Hypothalamus (tissue), 51 donors: ENCODE measurements at places on chromosomes 13 and 19.
A peak's percentile ranks its signal among the peaks of the same experiment; 100 is the strongest.

DNA sequence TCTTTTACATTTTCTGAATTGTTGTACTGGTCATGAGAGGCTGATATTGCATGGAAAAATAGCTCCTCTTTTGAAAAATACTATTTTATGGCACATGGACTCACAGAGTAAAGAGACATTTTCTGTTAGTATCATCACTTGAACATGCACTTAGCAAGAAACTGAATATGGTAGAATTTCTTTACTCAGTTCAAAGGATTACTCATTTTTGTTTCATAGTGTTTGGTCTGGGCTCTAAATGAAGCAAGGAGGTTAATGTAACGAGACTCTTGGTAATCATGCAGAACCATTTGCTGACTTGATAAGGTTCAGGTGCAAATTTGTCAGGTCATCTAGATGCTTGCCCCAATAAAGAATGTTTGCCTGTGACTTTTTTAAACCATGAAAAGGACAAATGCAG is 63.2 kb downstream of the GPC6 start:
- DNase-seq: no peak

DNA sequence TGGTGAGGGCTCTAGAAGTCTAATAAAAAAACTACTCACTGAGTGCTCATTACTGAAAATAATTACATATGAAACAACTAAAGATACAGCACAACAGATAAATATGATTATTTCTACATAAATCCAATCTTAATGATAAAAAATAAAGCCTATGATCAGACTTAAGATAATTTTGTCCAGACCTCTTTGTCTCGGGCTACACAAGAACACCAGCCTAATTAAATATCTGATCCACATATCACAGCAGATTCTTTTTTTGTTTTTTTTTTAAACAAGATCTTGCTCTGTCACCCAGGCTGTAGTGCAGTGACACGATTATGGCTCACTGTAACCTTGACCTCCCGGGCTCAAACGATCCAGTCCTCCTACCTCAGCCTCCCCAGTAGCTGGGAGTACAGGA is 30.3 kb upstream of the SMAD9 start:
- DNase-seq: no peak

DNA sequence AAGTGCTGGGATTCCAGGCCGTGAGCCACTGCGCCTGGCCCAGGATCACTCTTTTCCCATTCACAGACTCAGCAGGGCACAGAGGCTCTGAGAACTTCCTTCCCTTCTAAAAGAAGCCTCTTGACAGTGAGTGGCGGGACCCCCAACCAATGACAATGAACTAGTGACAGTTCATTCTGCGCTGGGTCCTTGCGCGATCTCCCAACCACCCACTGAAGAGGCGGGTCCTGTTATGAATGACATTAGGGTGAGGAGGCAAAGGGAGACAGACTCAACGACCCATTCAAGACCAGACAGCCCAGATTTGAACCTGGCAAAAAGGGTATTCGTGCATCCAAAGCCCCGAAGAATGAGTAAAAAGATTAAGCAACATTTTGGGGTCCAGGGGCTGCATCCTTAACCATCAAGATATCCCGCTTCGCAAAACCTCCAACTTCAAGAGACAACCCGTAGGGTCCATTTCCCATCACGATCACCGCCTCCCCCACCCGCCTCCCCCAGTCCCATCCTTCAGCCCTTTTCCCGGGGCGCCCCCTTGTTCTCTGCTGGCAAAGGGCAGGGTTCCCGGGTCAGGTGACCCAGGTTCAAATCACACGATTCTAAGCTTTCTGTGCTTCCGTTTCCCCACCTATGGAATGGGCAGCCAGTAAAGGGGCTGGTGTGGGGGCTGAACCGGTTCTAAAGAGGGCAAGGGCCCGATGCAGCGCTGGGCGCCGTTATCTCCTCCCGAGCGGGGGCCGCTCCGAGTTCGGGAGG is 719 bp downstream of the SUGP2 start:
- peak; percentile 77 for DNase-seq

- DNase-seq: no peak
Measured at GRCh38 chr19:18526316-18526715, 4.4 kb upstream of the ELL start.

DNA sequence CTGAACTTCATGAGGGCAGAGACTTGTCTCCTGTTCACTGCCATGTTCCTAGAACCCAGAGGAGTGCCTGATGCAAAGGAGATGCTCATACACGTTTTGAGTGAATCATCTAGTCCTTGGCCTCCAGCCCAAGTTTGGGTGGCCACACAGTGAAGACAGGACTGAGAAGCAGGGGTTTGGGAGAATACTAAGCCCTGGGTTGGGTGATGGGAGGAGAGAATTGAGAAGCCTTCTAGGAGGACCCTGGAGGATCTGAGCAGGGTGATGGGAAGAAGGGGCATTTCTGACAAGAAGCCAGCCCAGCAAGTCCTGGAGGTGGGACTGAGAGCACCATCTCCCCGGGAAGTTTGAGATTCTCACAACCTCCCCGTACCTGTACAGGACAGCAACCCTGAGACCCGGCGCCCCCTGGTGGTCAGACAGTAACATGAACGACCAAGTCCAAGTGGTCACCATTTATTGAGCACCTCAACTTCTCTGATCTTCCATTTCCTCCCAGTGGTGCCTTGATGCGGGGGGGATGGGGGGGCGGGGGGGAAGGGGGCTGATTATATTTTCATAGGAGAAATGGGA is 11.0 kb downstream of the CTU1 start:
- peak; percentile 10 for DNase-seq

DNA sequence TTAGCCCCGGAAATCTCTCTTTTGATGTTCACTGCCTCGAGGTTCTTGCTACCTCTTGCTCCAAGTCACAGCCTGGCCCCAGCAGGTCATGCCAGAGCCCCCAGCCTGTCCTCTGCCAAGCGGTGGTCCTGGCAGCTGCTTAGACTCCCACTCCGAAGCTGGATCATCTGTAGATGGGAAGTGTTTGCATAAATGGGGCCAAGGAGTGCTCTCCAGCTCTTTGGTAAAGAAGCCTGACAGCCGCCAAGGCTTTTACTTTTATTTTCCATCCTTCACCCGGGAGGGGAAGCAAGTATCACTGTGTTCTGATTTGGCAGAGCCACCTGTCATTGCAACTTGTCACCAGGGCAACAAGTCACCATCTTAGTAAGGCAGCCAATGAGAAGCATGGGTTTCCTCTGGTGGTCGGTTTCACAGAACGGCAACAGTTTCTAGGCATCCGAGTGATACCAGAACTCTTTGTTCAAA is 10.6 kb upstream of the RETN start:
- no peak for DNase-seq

GRCh38 chr13:111216166-111216960 is 101.3 kb downstream of the ARHGEF7 start:
- DNase-seq: no peak

DNA sequence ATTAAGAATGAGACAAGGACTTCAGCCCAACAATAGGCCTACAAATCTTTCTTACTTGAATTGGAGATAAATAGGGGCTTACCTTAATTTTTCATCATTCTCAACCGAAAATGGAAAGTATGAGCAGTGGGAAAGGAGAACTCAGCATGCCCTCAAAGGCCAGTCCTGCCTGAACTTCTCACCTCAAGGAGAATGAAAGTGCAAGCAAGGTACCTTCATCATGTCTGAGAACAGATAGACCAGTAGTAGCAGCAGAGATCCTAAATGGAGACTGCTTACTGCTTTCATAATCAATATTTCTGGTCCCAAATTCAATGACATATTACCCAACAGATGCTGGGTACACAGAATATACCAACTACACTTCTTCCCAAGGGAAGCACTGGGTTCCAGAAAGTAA is 194.0 kb upstream of the SLITRK1 start:
- DNase-seq: no peak

GRCh38 chr13:26236296-26236695 is 14.2 kb upstream of the RNF6 start:
- no peak for DNase-seq

DNA sequence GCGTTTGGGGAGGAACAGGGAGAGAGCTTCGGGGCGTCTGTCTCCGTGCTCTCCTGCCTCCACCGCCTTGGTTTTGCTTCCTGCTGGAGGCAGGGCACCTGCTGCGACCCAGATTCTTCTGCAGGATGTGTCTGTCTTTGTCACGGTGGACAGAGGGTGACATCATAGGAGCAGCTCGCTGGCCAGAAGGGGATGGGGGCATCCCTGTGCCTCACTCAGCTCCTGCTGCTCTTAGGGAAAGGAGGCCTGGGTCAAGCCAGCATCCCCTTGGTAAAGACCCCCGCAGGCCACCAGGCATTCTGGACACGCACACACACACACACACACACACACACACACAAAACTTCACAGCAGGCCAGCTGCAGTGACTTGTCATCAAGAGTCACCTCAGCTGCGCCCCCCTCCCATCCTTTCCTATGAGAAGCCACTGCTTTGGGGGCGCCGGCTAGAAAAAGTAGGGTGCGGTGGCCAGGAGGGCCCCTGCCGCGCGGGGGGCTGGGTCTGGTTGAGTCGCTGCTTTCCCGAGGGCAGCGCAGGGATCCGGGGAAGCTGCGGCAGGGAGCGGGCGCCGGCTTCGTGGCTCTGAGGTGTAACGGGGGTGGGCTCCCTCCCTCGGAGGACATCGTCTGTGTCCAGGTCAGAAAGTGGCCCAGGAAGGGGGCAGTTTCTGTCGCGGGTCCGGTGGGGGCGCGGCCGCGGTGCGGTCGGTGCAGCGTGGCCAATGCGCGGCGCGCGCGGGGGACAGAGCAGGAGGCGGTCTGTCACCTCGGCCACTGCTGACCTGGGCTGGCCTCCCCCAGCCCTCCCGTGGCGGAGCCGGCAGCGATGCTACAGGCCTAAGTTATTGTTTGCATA is 15.8 kb upstream of the NPAS1 start:
- no peak for DNase-seq

DNA sequence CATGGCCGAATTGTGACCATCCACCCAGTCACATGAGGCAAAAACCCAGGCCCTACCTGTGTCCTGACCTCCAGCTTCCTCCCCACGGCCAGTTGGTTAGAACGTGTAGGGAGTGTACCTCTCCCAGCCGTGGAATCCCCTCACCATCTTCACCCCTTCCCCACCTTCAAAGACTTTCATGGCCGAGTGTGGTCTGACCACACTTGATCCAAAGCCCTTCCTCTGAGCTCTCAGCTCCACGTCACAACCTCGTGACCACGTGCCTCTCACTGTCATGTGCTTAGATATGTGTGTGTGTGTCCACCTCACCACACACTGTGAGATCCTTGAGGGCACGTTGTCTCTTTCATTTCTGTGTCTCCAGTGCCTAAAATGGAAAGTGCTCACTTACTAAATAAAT is 48.6 kb upstream of the UBE2L5 start:
- no peak for DNase-seq

GRCh38 chr13:36432106-36432544 is at the start of gene CCNA1:
Gene CCNA1, plus strand, starts transcription at chr13:36432495. Its CDS starts 562 bp downstream, at chr13:36433057.
- peak; percentile 51 for DNase-seq

GRCh38 chr13:25135896-25136295 is 36.2 kb downstream of the AMER2 start:
- DNase-seq: no peak

DNA sequence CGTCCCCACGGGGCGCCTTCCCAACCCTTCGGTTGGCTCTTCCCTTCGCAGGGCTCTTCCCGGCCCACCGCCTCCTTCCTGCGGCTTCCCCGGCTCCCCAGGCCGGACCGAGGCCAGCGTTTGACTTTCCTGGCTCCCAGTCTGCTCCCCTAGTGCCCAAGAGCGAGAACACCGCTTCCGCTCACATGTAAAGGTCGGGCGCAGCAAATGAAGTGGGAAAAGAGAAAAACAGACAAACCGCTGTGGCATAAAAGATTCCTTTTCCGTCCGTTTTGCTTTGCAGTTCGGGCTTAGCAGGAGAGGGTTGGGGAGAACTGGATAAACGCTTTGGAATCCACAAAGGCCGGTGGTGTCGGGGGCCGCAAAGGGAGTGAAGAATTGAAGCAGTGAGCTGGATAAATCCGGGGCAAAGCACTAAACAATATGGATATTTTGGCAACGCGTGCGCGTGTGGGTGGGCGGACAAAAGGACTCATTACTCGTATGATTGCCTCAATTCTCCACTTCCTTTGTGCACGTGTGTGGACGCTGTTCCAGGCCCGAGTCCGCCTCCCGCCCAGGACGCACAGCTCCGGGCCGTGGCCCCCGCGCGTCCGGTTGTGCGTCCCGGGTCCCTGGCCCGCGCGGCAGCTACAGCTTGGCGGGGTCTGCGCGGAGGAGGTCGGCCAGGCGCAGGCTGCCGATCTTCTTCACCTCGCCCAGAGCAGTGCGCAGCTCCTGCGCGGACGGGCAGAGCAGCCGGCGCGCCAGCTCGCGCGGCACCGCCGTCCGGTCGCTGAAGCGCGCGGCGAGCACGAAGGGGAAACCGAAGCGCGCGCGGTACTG is 8.6 kb upstream of the CDX2 start:
- DNase-seq: no peak

GRCh38 chr13:30157616-30157993 is 149.7 kb downstream of the KATNAL1 start:
- no peak for DNase-seq

GRCh38 chr13:39656325-39656677 is 839 bp downstream of the COG6 start:
- no peak for DNase-seq

- no peak for DNase-seq
Measured at GRCh38 chr13:48009284-48009683, 8.2 kb upstream of the SUCLA2 start.

DNA sequence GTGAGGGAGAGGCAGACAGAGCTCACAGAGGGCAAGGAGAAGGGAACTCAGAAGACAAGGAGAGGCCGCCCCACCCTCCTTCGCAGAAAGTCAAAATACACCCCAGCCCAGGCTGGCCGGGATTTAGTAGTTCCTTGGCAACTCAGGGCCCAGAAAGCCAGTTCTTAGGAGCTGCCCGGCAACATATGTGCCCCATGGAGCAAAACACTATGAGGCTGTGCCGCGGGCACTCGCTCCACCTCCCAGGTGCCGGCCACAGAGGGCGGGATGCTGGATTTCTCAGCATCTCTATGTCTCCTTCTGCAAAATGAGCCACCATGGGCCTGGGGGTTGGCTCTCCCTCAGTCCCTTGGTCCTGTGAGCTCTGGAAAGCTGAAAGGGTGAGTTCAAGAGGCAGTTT is 93.8 kb upstream of the CACNA1A start:
- no peak for DNase-seq

GRCh38 chr13:33764716-33765115 is 53.2 kb upstream of the RFC3 start:
- no peak for DNase-seq

GRCh38 chr19:1131718-1132551 is 28.1 kb downstream of the GPX4 start:
- no peak for DNase-seq

DNA sequence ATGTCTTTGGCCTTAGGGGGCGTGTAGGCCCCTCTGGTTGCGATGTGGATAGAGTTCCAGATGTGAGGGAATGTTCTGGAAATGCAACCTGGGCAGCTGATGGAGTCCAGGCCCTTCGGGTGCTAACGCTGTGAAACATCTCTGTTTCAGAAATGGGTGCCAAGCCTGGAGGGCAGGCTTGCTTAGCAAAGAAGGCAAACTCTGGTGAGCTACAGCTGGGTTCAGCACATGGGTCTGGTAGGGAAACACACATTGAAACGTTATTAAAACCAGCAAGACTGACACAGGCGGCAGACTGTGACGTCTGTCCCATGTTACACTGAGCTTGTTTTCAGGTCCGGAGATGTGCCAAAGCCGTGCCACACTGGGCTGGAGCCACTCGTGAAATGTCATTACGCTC is 8.6 kb upstream of the CDC16 start:
- no peak for DNase-seq

GRCh38 chr13:48770372-48770771 is 116.6 kb downstream of the CYSLTR2 start:
- DNase-seq: no peak
